ENCODE measurements at places on chromosomes 7 and 10.

- no peak for DNase-seq
Measured at GRCh38 chr7:18727115-18727870, 231.7 kb downstream of the HDAC9 start.

DNA sequence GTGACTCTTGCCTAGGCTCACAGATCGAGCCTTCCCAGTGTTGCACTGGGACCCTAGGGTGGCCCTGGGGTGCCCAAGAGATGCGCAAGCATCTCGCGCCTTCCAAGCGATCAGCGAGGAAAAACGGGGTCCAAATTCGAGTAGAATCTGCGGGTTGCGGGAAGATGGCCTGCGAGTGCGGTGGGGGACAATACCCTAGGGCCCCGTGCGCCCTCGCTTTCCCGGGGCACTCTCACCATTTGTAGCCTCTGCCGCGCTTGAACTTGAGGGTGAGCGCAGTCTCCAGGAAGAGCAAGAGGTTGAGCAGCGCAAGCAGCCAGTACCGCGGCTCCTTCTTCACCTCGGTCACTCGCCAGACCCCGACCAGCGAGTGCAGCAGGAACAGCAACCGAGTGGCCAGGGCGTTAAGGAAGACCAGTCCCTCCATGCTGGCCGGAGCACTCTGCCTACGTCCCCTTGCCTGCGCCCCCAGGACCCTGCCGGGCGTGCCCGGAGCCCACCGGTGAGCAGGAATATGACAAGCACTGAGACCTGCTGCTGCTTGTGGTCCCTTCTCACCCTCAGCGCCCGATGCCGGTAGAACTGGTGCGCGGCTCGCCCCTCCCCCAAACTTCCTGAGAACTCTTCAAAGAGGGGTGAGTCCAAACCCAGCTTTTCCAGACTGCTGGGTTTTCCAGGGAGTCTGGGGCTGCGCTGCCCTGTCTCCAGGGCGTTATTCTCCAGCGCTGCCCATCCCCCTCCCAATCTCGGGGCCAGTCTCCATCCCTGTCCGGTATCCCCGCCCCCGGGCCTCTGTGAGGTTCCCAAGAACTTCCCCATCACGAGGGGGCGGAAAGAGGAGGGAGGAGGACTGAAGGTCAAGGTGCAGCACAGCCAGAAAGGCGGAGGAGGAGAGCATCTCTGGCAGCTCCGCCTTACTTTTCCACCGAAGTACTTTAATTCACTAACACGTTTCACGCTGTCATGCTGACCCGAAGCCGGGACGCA lies at the start of gene TMEM26:
TMEM26 (minus strand) TSS at position 727 of the 987 bp plus-strand sequence; CDS start at position 427, 300 bp downstream.
- peak; percentile 9 for DNase-seq

DNA sequence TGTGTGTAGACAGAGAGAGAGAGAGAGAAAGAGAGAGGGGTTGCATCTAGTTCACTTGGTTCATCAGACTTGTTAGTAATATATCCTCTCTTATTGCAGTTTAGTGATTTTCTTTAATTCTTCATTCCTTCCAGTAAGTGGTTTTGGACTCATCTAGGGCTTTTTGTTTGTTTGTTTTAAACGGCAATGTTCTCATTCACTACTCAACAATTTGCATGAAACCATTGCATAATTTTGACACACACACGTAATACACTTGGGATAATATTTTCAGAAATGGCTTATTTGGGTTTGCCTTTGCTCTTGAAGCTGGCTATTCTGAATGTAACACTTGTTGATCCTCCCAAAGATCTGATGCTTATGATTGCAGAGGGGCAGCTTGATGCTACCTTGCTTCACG lies 16.4 kb upstream of the ZNF32 start:
- DNase-seq, result no peak

- no peak for DNase-seq
Measured at GRCh38 chr10:123997013-123997412, 96.4 kb downstream of the CHST15 start.

GRCh38 chr7:149476791-149477190 lies 15.9 kb upstream of the ZNF777 start:
- no peak for DNase-seq

GRCh38 chr7:151735186-151735850 lies 141.6 kb downstream of the PRKAG2 start:
- peak; percentile 73 for DNase-seq

DNA sequence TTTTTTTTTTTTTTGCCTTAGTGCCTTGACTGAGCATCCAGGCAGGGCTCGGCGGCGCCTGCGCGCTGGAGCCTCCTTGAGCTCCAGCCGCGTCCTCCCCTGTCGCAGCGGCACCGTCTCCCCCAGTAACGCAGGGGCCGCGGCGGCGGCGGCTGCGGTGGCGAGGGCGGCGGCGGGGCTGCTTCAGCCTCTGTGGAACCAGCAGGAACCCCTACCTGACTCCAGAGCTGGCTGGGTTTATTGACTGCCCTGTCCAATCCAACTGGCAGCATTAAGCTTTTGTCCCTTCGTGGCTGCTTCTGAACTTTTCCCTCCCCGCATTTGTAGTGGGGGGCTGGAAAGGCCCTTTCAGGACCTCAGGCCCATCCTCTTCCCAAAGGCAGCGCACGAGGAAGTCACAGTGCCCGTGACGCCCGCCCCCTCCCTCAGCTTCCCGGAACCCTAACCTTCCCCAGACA lies at the start of gene GPR85:
GPR85 (minus strand) TSS at position 397 of the 458 bp plus-strand sequence. CDS start 2,106 bp downstream, outside the sequence.
- DNase-seq, result peak; percentile 75

GRCh38 chr7:122040147-122040546 lies 103.9 kb downstream of the AASS start:
- DNase-seq, result no peak

DNA sequence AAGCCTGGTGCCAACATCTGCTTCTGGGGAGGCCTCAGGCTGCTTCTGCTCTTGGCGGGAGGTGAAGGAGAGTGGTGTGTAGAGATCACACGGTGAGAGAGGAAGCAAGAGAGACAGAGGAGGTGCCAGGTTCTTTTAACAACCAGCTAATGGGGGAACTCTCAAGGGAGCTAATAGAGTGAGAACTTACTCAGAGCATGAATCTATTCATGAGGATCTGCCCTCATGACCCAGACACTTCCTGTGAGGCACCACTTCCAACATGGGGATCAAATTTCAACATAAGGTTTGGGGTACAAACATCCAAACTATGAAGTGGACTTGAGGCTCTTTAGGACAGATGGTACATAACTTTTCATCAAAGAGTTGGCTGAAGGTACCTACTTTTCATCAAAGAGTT lies 5.1 kb upstream of the ZNF32 start:
- DNase-seq, result no peak

All from NCI-H524 (cell line).